LHCN-M2 (cell line): ENCODE measurements at places on chromosomes 4 and X.

DNA sequence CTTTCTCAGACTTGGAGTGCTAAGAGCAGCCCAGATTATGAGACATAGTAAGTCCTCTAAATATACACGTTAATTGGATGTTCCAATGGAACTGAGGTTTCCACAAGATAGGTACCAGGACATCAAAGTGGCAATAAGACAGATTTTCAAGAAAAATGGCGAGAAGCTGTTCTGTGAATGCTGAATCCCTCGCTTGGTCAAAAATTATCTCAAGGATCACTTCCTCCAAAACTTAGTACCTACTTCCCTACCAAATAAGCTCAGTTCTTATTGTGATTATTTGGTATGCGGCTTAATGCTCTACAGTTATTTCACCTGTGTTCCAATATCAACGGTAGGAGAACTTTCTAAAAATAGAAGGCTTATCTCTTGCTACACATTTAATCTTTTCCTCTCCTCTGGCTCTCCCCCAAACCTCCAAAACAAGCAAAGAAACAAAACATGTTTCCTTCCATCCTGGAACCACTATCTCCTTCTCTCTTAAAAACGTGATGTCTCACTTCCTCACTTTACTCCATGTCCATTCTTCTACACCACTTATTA, 14.7 kb downstream of the PDGFC start:
- DNase-seq: no peak

DNA sequence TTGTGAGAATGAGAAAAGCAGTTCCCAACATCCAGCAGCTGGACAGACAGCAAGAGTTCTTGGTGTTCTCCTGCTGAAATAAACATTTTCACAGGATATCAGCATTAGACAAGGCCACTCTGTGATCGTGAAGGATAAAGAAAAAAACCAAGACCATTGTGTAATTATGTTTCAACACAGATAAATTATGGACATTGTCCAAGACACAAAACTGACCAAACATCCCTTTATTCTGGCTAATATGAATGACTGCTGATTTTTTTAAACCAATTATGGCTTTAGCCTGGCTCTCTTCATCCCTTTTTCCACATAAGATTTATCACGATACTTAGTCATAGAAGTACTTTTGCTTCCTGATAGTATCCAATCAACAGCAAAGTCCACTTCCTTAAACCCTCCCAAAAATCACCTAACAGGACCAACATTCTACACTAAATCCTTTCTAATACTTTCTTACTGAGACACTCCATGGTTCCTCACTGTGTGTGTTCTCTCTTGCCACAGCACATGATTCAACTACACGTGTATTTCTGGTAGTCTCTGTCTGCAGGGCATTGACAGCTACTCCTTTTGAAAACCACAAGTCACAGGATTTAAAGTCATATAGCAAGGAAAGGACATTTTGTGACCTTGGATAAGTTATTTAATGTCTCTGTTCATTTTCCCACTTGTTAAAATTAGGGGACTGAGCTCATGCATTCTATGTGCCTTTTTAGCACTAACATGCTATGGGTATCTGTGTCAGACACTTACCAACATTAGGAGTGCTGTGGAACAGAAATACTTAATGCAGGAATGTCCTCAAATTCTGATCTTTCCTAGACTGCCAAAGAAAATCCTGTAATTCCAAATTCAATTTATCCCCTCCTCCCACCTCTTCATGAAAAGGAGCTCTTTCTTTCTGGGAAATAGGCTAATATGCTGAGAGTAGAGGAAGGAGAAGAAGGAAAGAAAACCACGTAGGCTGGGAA, 137.2 kb upstream of the PGRMC2 start:
- DNase-seq: peak; percentile 54

GRCh38 chr4:3372933-3373465, 68.8 kb upstream of the HGFAC start:
- no peak for DNase-seq

DNA sequence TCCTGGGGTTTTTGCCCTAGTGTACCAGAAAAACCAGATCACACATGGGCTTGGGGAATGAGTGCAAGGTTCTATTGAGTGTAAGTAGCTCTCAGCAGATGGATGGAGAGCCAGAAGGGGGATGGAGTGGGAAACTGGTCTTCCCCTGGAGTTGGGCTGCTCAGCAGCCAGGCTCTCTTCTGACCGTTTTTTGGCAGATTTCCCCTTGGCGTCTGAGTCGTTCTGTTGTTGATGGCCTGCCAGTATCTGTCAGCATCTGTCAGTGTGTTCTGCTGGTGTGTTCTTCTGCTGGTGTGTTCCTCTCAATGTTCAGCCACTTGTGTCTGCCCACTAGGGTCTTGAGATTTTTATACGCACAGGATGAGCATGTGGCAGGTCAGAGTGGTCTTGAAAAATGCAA, 633.9 kb upstream of the CPEB2 start:
- no peak for DNase-seq

GRCh38 chrX:71454222-71454621, 78.7 kb upstream of the OGT start:
- peak; percentile 24 for DNase-seq

- DNase-seq: peak; percentile 91
These were observed 15.0 kb downstream of the GAB3 start for GRCh38 chrX:154735695-154736393.

GRCh38 chrX:17185431-17185830, 189.6 kb upstream of the NHS start:
- no peak for DNase-seq

GRCh38 chrX:132266583-132267355, 47.5 kb upstream of the RAP2C start:
- DNase-seq: peak; percentile 29

DNA sequence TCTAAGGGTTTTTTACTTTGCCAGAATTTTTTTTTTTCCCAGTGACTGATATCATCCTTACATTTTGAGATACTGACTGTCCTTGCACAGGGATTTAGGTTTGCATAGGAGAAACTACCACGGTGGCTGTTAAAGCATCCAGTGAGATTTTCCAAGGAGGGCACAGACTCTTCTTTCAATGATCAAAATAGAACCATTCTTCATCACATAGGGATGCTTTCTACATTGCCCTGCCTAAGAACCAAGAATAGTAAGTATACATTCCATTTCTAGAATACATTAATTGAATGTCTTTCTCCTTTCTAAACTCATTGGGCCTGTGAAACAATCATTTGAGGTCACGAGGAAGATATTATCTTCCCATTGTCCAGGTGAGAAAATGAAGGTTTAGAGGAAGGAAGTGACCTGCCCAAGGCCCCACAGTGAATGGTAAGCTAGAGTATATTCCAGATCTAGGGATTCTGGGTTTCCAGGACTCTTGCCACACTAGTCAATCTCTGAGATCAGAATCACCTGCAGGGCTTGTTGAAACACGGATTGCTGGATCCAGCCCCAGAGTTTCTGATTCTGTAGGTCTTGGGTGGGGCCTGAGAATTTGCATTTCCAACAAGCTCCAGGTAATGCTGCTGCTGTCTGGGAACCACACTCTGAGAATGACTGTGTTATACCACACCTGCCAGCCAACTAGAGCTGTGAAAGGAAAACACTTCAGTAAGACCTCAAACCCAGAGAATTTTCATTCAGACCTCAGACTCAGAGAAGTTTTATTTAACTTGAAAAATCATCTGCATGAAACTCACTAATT, 17.7 kb upstream of the TMEM154 start:
- DNase-seq: no peak

- DNase-seq: peak; percentile 46
These were observed 348.3 kb downstream of the PCDH7 start for GRCh38 chr4:31068257-31069075.

DNA sequence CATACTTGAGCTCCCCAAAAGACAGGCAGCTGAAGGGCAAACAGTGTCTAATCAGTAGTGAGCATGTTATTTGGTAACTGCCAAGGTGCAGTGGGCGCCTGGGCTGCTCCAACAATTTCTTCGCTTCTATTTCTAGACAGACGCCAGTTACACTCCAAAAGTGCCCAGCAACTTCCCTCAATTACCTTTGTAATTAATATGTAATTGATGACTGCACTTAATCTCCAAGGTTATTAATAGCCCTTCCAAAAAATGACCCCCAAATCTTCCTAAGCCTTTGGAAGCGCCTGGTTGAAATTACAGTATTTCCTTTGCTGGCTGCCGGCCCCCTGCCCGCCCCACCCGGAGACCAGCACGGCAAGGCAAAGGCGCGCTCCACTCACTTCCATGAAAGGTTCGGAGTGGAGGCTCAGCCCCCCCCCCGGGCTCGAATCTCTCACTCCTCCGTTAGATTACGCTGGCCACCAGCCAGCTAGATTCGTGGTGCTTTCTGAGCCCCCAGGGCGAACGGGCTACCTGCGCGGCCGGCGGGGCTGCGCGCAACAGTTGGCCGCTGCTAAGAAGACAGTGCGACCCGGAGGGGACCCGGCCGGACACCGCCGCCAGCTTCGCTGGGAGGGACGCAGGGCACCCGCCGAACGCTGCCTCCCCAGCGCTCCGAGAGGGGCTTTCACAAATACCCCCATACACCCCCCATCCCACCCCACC, 1.9 kb downstream of the GPC4 start:
- no peak for DNase-seq

- no peak for DNase-seq
These were observed 4.0 kb downstream of the HAND2 start for GRCh38 chr4:173526027-173526482.

DNA sequence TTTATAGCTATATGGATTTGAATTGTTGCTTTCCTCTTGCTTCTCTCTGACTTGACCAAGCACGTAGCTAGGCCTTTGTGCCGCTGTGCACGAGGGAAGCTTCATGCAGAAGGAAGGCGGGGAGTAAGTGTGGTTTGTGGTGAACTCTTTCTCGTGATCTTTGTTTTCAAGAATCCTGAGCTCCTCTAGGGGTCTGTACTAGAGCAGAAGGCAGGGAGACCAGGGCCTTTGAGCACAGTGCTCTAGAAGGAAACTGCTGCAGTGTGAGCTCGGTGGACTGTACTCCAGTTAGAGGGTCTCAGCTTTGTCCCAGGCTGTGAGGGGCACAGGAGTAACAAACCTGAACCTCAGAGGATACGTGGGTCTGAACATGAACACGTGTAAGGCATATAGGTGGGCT, 49.0 kb downstream of the AGA start:
- no peak for DNase-seq

DNA sequence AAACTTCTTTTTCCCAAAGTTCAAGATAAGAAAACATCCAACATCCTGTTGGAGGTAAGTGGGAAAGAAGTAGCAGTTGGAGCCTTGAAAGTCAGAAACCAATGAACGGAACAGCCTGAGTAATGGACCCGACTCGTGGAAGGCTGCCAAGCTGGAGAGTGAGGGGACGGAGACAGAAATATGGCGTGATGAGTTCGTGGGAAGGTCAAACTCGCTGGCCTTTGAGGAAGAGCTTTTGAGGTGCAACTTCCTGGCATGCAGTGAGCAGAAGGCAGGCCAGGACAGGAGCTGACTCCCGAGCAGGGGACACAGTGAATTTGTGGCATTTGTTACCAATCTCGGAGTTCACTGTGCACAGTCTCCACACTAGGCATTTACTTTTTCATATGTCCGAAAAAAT, 1.0 kb upstream of the TRIML1 start:
- no peak for DNase-seq

GRCh38 chr4:173269280-173269679, 64.9 kb downstream of the HMGB2 start:
- no peak for DNase-seq

DNA sequence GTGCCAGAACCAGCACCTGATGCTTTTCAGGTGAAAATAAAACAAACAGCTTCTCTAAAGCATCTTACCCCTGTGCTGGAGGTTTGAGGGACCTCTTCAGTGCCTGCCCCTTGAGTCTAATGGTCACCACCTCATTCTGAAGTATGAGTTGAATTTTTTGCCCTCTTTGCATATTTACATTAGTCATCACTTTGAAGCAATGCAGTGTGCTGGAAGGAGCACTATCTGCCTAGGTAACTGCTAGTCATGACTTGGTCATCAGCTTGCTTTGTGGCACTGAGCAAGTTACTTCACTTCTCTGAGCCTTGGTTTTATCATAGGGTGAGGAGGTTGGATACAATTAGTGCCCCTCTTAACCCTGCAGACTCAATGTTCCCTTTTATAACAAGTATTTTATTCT, 44.9 kb downstream of the SPATA18 start:
- no peak for DNase-seq

- no peak for DNase-seq
These were observed 635.9 kb upstream of the FRG1 start for GRCh38 chr4:189304809-189305208.

DNA sequence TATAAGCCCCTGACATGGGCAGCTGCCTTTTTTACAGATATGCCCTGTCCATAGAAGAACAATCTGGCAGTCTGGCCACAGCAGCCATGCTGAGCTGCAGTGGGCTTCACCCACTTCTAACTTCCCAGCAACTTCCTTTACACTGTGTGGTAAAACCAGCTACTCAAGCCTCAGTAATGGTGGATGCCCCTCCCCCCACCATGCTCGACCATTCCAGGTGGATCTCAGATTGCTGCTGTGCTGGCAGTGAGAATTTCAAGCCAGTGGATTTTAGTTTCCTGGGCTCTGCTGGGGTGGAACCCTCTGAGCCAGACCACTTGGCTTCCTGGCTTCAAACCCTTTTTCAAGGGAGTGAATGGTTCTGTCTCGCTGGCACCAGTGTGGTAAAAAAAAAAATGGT, 355.9 kb upstream of the EDA2R start:
- DNase-seq: no peak

- DNase-seq: no peak
These were observed 448.2 kb upstream of the FAT1 start for GRCh38 chr4:187171706-187172339.

- DNase-seq: no peak
These were observed 225.1 kb upstream of the GPC4 start for GRCh38 chrX:133640161-133641015.

GRCh38 chr4:139011225-139011950, 4.2 kb upstream of the NOCT start:
- DNase-seq: no peak

GRCh38 chrX:19789782-19790181, 97.6 kb downstream of the SH3KBP1 start:
- DNase-seq: no peak

DNA sequence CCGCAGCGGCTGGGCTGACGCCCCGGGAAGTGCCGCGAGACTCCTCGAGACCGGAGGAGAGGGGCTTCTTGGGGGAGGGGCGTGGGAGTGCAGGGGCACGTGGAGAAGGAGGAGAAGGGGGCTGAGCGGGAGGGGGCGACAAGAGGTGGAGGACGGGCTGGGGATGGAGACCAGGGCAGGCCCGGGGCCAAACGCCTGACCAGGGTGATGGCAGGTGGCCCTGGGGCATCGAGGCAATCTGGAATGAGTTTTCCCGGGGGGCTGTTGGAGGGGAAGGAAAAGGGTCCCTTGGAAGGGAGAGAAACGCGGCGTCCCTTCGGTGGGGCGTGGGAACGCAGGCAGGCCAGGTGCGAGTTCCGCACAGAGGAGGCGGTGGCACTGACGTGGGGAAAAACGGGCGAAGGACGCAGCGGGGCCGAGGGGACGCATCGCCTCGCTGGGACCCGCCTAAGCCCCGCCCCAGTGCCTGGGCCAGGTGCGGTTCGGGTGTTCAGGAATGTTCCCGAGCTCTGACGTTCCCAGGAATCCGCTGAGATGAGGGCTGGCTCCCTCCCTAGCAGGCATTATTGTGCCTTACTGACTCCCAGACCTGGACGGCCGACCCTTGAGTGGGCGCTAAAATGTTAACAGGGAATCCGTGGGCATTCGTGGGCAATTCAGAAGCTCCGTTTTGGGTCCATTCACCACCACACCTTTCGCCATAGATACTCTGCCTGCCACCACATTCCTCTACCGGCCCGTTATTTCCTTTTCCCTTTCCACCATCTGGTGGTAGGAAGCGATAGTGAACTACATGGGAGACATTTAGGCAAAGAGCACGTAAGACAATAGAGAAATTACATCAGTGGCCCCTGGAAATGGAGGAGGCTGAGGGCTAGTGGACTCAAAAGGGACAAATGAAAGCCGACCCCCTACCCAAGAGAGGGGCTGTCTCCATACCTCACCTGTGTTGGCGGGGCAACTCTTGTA, 795 bp upstream of the SH3KBP1 start:
- peak; percentile 65 for DNase-seq
